ENCODE measurements at places on chromosomes 11 and 22. TPM values are rescaled to one million over a fixed set of nuclear protein-coding genes. Genes with fewer than 3 reads are reported as not detected.

- DNase-seq, result no peak
Observed at GRCh38 chr22:32204040-32204855, 625 bp downstream of the RFPL2 start.

CRYBB3 gene
- polyA plus RNA-seq, result not detected

SHISA8 gene
- not detected for polyA plus RNA-seq

DNA sequence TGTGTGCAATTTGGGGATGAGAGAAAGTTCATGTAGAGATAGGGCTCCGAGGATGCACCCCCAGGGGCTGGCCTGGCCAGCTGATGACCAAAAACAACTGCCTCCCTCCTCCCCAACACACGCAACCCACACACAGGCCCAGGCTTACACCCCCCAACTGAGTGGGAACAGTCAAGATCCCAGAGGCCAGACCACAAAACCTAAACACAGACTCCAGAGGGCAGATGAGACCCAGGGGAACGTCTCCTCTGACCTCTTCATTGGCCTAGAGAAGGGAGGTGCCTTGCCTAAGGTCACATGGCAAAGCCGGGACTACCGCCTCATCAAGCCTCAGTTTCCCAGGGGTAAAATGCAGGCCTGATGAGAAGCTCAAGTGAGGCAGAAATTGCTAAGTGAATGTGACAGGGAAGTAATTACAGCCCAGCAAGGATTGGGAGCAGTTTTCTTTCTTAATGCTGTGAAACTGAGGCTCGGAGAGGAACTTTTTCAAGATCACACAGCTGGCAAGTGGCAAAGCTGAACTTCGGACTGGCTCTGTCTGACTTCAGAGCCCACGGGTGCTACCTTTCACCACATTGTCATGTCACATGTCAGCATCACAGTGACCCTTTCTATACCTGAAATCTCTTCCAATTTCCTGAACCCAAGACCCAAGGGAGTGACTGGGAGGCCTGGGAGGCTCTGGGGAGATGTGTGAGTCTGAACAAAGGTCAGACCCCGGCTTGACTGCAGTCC lies 69.9 kb upstream of the WNT11 start:
- DNase-seq, result no peak

- DNase-seq, result no peak
Observed at GRCh38 chr11:71420455-71421241, 27.5 kb downstream of the DHCR7 start.

DNA sequence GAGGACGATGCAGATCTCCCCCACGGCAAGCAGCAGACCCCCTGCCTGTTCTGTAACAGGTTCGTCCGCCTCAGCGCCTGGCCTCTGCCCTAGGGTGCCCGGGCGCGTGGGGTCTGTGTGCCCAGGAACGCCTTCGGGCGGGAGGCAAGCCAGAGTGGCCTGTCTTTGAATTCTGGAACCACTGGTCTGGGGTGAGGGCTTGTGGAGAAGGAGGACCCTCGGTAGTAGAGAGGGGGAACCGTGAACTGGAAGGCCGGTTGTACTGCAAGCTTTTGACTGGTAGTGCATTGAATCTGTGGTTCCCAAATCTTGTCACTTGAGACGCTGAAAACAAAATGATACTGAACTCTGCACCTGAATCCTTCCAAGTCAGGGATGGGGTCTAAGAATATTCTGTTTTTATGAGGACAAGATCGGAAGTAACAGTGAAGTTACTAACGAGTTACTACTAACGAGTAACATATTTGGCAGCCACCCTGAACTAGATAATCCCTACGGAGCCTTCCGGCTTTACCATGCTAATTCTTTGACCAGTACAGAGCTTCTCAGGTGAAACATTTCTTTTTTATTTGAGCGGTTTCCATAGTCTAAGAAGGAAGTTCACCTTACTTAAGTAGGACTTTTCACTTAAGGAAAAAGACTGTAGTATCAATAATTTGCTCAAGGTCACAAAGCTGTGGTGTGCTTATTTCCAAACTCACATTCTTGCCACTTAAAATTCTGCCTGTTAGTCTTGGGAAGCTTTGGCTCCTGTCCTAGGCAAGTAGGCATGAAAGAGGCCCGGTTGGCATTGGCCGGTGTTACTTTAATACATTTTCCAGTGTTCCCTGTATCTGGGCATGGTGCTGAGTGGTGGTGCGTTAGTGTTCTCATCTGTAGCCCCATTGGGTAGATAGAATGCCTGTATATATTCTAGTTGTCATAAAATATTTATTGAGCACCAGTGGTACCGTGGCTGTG lies 860 bp downstream of the PRMT3 start:
- DNase-seq, result no peak

OR6A2 gene
- polyA plus RNA-seq, result not detected

DNA sequence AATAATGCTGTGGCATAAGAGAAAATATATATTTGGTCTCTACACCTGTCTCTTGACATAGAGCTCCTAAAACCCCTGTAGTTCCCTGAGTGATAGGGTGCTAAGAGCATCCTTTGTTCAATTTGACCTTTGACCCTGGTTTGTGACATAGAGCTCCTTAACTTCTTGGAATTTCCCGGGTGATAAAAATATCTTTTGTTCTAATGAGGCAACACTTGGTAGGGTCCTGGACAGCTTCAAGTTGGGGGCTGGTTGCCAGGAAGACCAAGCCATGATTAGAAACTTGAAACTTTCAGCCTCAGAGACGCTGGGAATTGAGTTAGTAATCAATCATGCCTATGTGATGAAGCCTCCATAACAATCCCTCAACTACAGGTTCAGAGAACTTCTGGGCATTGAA lies 105.4 kb downstream of the CASP12 start:
- DNase-seq, result no peak

- no peak for DNase-seq
Observed at GRCh38 chr11:93717501-93717900, 23.8 kb downstream of the TAF1D start.

- DNase-seq, result no peak
Observed at GRCh38 chr22:20989323-20990138, 7.4 kb downstream of the LZTR1 start.

GRCh38 chr11:57116654-57117053 lies 65.1 kb upstream of the LRRC55 start:
- no peak for DNase-seq

APOBEC3B gene
- polyA plus RNA-seq, result 1.0 TPM

DNA sequence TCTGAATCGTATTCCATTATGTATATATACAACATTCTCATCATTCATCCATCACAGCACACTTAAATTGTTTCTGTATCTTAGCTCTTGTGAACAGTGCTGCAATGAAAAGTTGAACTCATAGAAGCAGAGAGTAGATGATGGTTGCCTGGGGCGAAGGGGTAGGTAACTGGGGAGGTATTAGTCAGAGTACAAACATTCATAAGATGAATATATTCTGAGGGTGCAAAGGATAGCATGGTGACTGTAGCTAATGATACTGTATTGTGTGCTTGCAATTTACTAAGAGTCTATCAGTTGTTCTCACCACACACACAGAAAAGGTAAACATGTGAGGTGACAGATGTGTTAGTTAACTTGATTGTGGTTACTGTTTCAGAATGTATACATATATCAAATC lies 12.6 kb upstream of the RFPL2 start:
- DNase-seq, result no peak

INS gene
- polyA plus RNA-seq, result not detected

DNA sequence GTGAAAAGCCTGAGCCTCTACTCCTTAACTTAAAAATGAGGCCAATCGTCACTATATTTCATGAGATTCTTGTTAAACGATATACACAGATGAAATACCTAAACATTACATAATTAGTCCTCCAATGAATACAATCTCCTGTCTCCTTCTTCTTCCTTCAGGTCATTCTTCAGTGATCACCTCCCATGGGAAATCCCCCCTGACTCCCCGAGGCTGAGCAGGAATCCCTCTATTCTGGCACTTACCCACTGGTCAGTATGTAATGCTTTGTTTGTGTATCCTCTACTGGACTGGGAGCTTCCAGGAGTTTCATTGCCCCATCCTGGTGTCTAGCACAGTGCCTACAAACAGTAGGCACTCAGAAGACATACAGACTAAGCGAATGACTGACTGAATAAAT lies 52.3 kb downstream of the RAB38 start:
- no peak for DNase-seq
